ENCODE measurements at places on chromosomes 11 and 22.

DNA sequence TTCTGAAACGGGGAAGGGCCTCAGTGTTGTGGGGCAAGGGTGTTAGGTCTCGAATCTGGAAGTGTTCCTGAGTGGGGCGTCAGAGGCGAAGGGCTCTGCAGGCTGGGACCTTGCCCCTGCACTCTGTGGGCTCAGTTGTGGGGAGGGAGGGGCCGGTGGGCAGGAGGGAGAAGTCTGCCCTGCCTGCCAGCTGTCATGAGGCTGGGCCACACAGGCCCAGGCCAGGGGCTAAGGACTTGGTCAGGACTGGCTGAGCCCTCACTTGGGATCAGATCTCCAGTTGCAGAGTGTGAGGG is at the start of gene CRACR2B:
Gene CRACR2B, plus strand, starts transcription at position 23 of the 296 bp plus-strand sequence. CDS start 689 bp downstream, outside the sequence.
- no peak for ATAC-seq

DNA sequence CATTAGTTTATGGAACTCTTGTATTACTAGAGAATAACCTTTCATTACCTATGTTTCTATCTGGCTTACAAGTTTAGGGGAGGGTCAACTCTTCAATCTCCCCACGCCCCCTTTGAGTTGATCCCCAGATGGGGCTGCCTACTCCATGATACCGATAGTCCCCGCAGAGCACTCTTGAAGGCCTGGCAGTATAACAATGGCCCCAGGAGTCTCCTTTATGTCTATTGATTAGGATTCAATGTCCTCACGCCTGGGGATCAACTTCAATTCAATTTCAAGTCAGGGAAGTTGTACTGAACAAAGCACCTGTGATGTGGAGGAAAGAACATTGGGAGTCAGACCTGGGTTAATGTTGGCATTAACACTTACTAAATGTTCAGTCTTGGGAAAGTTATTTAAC is 520.2 kb downstream of the METTL15 start:
- ATAC-seq: no peak

DNA sequence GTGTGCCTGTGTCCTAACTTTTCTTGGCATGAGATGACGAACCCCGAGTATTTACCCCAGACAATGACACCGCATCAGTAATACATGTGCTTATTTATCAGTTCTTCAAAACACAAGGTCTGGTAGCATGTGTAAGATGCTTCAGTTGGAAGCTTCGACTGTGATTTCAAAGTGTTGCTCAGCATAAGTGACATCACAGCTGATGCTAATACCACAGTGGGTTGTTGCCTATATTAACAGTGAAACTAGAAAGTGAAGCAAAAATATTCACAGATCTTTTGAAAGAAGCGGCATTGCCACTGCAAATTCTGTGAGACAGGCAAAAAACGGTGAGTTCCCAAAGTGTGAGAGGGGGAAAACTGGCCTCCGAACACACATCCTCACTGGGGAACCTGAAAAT is 18.4 kb upstream of the TTC12 start:
- ATAC-seq: no peak

DNA sequence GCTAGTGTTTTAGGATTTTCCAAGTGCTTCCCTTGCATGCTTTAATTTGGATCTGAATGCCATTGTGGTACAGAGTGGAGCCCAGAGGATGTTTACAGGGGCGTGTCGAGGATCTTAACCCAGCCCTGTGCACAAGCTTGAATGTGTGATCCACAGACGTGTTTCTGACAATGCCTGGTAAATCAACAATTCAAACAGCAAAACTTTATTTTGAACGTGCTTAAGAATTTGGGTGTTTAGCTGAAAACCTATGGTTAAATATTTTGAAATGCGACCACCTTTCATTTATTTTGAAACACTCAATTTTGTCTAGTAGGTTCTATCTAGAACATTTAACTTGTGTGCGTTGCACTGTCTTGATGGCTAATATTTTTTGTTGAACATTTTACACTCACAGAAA is 1.8 kb downstream of the TUBA8 start:
- ATAC-seq: no peak

GRCh38 chr11:119592642-119593041 is 136.4 kb downstream of the NECTIN1 start:
- ATAC-seq: no peak

DNA sequence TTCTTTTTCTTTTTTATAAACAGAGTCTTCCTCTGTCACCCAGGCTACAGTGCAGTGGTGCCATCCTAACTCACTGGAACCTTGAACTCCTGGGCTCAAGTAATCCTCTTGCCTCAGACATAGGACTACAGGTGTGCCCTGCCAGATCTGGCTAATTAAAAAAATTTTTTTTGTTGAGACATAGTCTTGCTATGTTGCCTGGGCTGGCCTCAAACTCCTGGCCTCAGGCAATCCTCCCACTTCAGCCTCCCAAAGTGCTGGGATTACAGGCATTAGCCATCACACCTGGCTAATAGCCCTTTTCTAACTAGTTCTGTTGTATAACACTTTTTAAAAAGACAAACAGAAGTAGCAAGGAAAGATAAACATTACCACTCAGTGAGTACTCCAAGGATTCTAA is 57.4 kb downstream of the CSTF3 start:
- no peak for ATAC-seq

DNA sequence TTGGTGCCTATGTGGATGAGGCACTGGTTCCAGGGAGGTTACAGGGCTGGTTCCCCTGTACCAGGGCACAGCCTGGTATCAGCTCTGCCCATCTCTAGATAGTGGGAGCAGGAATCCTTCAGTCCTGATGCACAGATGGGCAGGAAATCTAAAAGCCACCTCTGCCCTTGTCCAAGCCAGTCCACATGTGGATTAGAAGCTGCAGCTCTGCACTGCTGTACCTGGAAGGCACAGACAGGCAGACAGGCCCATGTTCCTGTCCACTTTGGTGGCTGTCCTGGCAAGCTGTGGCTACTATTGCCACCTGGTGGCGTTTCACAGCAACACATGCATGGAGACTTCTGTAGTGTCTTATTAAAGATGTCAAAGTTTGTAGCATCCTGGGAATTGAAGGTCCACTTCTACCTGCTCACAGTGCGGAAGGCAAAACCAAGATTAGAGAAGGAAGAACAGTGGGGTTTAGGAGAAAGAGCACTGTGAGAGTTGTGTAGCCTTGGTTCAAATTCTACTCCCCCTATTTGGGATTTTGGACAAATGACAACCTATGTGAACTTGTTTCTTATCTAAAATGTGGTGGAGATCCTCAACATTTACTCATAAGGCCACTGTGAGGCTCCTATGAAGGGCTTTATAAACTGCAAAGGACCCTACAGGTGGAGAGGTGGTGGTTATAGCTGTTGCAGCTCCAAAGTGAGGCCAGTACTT is 30.1 kb downstream of the NAV2 start:
- ATAC-seq: peak; percentile 92

GRCh38 chr11:17734986-17735817 is 621 bp downstream of the KCNC1 start:
- ATAC-seq: peak; percentile 55

DNA sequence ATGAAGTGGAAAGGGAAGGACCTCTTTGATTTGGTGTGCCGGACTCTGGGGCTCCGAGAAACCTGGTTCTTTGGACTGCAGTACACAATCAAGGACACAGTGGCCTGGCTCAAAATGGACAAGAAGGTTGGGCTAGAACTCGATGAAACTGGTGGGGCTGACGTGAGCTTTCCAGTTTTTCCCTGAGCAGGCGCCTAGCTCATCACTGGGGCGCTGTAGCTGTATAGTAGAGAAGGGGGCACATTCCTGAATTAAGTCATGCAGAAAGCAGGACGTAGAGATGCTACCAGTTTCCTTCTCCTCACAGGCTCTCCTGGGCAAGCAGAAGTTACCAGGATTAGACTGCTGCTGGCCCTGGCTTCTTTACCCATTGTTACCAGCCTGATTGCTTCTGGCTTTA is 33.3 kb downstream of the NF2 start:
- ATAC-seq: no peak

DNA sequence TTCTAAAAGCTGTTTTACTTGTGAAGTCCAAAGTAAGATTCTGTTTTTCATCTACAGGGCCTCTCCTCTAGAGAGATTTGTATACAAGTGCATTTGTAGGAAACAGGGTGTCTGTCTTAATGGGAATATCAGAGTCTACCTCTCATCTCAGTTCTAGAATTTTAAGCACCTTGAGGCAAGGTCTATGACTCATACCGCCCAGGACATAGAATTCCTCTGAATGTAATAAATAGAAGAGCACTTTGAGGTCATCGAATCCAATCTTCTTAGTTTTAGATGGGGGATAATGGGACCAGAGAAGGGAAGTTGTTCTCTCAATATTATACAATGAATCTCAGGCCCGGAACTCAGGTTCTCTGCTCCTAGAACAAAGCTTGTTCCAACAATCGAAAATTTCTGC is 101.8 kb upstream of the TIMP3 start:
- ATAC-seq: no peak

GRCh38 chr11:113082341-113082955 is 121.2 kb downstream of the NCAM1 start:
- ATAC-seq: peak; percentile 29

GRCh38 chr11:46382646-46383403 is 1.4 kb downstream of the MDK start:
- no peak for ATAC-seq
